ENCODE measurements at places on chromosomes 7 and 10.

DNA sequence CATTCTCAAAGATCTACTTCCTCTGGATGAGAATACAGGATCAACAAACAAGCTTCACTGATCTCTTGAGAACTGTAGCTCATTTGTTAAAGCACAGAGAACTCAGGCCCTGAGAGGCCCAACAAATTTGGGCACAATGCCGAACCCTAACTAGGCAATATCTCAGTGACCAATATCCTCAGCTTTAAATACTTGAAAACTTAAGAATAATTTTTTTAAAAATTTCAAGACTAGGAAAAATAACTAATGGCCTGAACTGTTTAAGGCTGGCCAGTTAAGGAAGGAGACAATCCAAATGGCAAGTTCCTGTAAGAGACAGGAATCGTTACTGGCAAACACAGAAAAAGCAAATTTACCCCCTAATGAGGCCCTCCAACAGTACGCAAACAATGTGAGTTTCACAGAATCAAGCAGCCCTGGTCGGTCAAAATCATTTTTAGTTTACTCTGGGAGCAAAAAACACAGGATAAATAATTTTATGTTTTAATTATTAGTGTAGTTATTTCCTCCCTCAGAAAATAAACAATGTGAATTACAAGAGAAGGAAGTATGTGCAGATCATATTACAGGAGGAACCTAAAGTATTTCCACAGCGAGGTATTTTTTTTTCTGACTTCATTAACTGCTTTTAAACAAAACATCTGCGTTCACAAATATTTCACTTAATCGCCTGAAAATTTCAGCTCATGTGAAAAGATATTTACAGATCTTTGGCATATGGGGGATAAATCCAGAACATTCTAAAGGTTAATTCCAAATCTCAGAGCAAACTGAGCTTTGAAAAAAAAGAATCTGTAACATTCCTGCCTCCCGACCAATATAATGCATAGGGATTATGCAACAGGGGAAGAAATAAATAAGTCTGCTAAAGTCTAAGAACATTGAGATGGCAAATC, 39.5 kb downstream of the NT5C2 start:
- no peak for DNase-seq

GRCh38 chr10:130018265-130018664, 54.2 kb upstream of the EBF3 start:
- DNase-seq, result no peak

DNA sequence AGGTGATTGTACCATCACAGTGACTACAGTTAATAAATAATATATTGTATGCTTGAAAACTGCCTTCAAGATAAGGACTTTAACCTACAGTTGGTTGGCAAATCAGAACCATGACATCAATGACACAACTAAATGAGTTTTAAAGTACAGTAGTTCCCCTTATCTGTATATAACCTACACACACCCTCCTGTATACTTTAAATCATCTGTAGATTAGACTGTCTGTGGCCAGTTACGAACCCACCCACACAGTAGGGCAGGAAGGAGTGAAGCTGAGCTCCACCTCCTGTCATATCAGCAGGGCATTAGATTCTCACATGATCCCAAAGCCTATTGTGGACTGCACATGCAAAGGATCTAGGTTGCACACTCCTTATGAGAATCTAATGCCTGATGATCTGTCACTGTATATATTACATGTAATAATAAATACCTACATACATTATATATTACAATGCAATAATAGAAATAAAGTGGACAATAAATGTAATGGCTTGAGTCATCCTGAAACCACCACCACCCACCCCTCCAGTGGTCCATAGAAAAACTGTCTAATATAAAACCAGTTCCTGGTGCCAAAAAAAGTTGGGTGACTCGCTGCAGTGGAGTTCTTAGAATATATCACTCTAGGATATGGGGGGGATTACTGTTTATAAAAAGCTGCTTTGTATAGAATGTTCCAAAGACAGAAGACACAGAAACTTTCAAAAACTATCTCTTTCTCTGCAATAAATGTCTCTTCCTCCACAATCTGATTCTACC, 5.6 kb downstream of the TPK1 start:
- no peak for DNase-seq

- peak; percentile 15 for DNase-seq
Observed at GRCh38 chr7:80060218-80060806, 74.3 kb upstream of the GNAI1 start.

DNA sequence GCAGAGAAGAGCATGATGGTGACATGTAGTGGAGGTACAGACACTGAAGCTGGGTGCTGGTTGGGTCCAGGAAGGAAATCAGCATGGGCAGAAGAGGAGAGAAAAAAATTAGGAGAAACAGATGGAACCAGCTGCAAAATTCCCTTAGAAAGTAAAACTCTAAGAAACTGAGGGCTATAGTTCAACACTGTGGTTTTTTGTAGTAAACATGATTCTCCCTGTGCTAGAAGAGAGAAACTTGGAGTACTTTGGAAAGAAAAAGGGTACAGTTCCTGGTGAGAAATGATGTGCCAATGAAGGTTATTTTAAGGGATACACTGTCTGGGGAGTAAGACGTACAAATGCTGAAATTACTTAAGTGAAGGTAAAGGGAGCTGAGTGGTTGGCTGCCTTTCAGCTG, 181.5 kb upstream of the HPS1 start:
- DNase-seq, result no peak

DNA sequence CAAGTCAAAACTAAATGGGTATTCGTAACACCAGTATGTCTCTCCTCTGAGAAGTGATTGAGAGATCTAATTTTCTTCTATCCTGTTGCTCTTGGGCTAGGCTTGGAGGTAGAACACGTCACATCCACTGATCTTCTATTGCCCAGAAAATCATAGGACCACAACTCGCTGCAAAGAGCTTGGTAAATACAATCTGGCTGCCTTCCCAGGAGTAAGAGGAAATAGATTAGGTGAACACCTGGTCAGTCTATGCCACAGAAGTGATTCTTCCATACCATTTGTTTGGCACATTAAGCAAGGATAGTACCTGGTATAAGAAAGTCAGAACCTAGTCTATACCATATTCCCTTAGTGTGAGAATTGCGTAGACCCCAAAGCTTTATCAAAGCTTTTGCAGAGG, 129.3 kb upstream of the PHYHIPL start:
- DNase-seq, result no peak

- DNase-seq, result no peak
Observed at GRCh38 chr10:82653244-82654155, 778.5 kb downstream of the NRG3 start.

GRCh38 chr10:49751216-49751615, 10.9 kb downstream of the OGDHL start:
- no peak for DNase-seq

GRCh38 chr7:105389088-105389650, 448 bp upstream of the SRPK2 start:
- DNase-seq, result no peak

- DNase-seq, result no peak
Observed at GRCh38 chr7:85185424-85186082, 1.3 kb downstream of the SEMA3D start.

DNA sequence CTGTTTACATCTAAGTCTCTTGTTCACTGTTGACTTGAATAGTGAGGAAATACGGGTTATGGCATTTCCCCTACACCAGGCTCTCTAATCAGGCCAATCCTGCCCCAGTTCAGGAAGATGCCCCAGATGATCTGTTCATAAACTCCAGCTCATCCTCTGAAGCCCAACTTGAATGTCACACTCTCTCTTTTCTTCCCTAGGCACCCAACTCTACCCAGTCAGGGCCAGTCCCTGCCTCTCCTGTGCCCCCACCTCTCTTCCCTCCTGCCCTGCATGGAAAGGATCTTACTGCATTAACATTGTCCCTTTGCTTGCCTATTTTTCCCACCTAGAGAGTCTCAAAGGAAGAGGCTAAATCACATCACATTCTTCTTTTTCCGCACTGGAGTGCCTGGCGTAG, 10.6 kb upstream of the TRPV6 start:
- no peak for DNase-seq

DNA sequence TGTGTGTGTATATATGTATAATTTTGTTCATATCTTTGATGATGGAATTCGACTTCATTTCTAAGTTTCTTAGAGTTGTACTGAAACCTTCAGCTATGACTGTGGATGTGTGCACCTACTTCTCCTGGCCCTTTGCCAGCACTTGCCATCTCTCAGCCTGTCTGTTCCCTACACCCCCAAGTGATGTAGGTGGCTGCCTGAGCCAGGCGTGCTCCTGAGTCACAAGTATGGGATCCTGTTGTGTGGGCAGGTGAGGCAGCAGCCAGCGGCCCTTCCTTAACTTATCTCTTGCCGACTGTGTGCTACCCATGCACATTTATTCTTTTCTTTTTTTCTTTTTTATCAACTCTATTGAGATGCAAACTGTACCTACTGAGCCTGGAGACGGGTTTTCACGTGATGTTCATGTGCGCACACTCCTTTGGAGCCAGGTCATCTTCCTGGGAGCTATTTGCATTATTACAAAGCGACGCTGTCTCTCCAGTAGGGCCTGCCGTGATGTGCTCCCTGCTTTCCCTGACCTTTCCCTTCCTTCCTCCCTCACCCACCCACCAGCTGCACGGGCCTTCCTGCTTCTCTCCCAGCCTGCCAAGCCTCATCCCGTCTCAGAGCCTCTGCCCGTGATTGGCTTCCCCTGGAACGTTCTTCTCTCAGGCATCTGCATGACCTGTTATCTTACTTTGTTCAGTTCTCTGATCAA, 31.3 kb upstream of the GALNT11 start:
- DNase-seq, result no peak

DNA sequence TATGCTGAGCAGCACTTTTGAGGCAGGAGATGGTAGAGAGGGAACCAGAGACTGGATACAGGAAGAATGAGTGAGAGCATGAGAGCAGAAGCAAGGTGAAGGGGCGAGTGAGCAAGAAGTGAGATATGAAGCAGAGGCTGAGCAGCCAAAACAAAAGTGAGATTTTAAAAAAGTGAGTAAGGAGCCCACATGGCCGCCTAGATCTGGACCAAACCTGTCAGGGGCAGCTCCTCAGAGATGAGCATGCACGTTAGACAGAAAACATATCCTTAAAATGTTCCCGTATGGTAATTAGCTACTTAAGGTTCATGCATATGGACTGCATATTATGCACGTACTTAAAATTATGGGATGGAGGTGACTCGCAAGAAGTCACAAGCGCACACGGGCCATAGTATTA, 22.5 kb downstream of the TMEM176A start:
- DNase-seq, result no peak

- DNase-seq, result no peak
Observed at GRCh38 chr7:159113056-159113455, 31.6 kb downstream of the VIPR2 start.

DNA sequence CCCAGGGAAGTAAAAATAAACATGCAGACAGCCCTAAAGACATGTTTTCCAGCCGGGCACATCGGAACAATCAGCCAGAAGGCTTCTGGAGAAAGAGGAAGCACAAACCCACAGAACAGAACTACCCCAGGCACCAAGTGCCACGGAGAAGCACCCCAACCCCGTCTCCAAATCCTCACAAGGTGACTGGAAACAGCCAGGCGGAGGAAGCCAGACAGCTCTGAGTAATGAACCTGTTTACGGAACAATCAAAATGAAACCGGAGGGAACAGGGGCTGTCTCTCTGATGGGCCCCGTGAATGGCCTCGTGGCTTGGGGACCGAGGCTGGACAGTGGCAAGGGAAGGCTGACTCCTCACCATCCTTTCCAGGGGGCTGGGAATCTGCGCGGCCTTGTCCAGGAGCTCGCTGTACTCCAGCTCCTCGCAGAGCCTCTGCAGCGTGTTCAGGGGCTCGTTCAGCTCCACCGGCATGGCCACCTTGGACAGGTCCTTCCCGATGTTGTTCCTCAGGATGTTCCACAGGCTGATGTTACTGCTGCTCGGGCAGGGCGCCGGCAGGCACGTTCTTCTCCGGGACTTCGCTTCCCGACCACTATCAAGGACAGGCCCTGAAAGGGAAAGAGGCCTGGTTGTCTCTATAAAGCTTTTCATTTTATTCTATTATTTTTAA, 77.0 kb upstream of the GSDME start:
- DNase-seq, result no peak

Measured in KG1 (cell line).